NCI-H1694 (cell line): ENCODE measurements at places on chromosomes 5 and 9.
A peak's percentile ranks its signal among the peaks of the same experiment; 100 is the strongest.

DNA sequence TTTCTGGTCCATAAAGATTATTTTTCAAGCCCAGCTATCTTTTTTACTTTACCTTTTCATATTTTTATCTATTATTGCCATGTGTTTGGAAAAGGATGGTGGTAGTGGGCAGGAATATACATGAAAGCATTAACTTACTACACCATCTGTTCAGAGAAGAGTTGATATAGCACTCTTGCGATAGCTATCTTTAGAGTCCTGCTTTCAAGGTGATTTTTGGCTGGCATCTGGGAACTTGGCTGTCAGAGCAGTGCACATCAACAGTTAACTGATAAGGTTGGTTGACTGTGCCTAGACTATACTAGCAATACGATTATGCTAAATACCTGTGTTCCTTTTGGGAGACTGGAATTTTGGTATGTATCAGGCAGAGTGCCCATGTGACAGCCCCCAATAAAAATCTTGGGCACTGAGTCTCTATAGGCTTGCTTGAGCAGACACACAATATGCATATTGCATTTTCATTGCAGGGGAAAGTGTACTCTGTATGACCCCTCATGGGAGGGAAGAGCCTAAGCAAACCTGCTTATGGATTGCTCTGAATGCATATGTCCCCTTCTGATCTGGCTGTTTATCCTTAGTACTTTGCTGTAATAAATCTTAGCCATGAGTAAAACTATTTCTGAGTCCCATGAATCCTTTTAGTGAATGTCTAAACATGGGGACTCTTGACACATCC, 227.6 kb upstream of the C9orf72 start:
- peak; percentile 42 for DNase-seq

DNA sequence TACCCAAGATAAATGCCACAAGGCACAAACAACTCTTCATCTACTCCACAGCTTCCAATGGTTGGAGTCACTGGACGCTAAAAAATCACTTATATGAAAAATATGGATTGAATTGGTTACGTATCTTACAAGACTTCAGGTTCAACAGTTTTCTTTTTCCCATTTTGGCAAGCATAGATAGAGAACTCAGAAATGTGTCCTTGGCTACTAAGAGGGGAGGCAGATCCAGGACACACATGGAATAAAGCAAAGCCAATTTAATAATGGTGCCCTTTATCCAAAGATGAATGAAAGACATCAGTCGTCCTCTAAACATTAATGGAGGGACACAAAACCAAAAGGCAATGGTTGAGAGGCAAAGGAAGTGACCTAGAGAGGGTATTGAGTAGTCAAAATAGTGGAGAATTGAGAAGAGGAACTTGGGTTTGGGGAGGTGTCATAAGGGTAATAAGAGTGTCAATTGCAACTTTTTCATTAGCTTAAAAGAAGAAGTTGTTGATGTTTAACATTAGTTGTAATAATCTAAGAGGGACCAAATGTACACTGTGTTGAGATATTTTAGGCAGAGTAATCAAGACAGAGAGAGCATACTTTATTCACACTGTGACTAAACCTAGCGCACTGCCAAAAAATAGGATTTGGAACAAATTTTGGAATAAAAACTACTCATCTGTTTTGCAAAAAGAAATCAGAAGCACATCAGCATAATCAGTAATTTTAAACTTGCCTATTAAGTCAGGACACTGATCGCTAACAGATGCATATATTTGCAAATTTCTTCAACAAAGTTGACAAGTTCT, 308.2 kb downstream of the ARL15 start:
- DNase-seq: no peak

DNA sequence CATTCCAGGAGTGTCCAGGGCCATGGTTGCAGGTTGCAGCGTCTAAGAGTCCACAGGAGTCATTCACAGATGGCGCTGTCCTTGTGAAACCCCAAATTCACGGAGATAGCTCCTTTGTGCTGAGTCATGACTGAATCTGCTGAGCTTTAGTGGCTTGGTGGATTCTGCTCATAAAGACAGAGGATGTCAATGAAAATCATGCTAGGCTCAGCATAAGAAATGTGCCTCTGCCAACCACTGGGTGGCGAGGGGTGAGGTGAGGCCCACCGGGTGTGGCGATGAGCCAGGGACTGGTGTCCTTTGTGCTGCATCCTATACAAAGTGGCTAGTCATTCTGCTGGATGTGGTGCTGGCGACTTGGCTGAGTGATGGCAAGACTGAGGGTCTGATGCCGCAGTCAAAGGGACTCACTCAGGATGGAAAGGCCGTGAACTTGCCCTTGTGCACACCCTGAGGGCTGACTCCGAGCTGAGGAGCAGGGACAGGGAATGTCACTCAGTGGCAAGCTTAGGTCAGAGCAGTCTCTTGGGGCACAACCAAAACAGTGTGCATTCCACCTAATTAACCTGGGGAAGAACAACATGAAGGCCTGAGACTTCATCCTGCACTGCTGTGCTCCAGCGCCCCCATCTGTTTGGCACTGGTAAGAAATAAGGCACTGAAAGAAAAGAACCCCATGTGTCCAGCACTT, 71.5 kb downstream of the DAP start:
- DNase-seq: peak; percentile 77

DNA sequence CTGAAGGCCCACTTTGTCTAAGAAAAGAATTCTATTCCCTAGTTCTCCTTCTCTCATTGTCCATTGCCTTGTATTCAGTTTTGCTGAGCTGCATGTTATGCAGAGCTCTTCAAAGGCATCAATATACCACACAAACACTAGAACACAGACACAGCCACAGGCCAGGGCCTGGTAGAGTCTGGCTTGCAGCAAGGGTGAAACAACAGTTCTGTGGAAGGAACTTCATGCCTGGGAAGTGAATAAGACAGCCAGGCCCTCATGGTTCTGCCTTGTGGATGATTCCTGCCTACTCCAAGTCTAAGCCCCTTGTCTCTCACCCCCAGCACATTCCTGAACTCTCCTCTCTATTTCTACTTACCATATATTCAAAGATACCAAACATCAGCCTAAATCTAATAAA, 30.8 kb downstream of the KLHL3 start:
- no peak for DNase-seq

DNA sequence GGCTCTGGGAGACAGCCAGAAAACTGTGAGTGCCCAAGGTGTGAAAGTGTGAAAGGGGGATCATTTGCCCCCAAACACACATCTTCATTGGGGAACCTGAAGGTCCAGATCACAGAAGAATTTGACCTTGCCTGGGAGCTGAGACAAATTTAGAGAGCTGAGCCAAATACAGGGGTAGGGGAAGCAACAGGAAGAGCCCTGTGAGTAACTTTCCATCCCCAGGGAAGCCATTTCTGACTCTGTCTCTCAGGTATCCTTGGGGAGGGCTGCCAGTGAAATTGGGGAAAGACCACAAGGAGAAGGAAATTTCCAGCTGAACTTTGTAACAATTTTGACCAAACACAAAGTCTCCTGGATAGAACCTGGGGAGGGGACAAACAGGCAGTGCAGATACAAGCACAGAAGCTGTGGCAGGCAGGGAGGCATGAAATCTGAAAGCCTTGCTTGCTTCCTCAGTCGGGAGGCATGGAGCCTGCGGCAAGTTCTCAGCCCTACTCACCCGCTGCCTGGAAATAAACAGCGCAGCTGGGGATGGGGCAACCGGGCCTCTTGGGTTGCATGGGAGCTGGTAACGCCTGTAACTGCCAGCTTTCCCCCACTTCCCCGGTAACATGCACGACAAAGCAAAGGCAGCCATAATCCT, 31.5 kb upstream of the ZCCHC9 start:
- no peak for DNase-seq

DNA sequence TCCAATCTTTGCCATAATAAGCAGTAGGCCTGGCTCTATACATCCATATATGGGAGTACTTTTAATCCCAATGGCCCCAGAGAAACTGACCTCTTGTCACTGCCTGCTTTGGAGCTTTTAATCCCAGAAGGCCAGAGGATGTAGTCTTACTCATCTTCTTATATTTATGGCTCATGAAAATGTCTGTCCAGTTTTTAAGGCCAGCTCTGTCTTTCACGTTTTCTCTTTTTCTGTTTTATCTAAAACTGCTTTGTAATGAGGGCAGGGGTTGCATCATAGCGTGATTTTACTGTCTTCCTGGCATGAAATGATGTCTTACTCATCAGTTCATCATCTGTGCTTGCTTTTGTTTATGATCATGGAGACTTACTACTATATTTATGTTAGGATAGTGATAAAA, 1094.9 kb downstream of the MAT2B start:
- no peak for DNase-seq
